ENCODE measurements at places on chromosomes 5 and 9.

- DNase-seq = peak; percentile 19
Measured at GRCh38 chr5:10250806-10251276, 761 bp downstream of the CCT5 start.

GRCh38 chr5:141745390-141745789 lies 63.4 kb upstream of the ARAP3 start:
- DNase-seq = no peak

DNA sequence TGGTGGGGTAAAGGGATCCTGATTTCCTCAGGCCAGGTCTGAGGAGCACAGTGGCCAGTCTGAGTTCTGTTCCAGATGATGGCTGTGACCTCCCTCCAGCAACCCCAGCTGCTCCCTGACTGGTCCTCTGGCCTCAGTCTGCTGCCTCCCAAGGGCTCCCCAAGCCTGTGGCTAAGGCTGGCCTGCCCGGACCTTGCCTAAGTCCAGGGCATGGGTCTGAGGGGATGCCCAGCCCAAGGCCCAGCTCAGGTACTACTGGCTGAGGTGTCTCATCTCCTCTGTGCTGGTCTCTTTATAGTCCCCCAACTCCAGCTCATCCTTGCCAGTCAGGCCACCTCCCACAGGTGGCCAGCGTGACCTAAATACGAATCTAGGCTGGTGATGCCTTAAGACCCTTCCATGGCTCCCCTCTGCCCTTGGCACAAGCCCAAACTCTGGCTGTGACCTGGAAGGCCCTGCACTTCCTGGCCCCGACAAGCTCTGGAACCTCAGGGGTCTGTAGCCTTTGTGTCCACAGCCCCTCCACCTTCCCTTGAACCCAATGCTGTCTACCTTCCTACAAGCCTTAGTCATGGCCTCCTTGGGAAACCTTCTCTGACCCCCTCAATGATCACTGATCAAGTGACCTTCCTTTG lies 9.8 kb downstream of the KIF12 start:
- no peak for DNase-seq

DNA sequence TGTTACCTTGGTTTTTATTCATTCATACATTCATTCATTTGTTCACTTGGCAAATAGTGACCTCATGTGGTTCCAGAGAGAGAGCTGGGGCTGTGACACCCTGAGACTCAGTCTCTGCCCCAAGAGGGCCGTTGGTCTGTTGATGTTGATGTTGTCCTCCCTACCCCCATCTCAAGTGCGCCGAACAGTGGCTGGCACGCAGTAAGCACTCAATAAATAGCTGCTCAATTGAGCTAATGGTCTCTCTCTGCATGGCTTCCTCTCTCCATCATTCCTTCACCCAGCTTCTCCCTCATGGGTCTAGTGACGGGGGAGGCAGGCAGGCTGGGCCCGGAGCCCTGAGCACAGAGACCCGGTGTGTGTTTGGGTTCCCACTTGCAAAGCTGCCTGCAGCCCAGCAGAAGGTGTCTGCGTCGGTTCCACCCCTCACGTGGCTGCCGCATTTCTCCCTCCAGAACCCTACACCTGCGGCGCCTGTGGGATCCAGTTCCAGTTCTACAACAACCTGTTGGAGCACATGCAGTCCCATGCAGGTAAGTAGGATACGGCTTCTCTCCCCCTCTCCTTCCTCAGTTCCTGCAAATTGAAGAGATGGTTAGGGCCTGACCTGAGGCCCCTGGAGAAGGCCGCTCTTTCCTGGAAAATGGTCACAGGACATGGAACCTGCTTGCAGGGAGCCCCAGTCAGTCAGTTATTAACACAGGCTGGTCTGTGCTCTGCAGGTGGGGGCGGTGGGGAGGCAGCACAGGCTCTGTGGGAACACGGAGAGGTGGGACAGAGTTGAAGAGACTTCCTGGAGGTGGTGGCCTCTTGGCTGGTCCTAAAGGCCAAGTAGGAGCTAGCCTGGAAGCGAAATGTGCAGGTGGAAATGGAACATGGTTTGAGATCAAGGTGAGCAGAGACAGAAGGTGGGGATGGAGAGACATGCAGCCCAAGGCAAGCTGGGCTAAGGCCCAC lies 42.0 kb downstream of the AMBP start:
- no peak for DNase-seq

DNA sequence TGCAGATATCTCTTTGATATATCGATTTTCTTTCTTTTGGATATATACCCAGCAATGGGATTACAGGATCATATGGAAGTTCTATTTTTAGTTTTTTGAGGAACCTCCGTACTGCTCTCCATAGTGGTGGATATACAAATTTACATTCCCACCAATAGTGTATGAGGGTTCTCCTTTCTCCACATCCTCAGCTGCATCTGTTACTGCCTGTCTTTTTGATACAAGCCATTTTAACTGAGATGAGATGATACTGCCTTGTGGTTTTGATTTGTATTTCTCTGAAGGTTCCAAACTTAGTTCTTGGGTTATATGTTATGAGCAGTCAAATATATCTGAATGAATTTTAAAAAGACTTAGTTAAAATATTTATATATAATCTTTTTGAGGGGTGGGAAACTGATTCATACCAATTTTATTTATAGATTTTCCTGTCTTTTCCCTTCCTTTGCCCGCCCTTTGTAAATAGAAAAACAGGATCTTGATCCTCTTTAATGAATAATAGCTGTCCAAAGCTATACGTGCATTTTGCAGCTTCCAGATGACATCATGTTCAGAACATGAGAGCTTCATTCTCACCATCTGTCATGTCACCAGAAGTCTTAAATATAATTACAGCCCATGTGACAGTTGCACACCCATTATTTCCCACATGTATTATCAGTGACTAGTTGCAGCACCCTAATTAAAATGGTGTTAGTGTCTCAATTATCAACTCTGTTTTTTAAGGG lies 6.2 kb upstream of the ARHGEF28 start:
- DNase-seq = no peak

DNA sequence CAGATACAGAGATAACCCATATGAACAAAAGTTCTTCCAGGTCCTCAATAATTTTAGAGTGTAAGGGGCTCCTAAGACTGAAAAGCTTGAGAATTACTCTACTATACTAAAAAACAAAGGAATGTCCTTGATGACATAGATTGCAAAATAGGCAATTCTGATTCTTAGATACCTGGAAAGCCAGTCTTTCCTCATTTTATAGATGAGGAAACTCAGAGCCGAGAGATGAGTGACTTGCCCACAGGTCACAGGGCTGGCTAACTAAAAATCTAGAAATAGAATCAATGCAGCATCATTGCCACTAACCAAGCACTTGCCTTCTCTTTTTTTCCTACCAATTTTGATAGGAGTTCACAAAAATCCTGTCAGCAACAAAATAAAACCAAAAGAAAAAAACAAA lies 101.2 kb downstream of the EPB41L4A start:
- DNase-seq = no peak

DNA sequence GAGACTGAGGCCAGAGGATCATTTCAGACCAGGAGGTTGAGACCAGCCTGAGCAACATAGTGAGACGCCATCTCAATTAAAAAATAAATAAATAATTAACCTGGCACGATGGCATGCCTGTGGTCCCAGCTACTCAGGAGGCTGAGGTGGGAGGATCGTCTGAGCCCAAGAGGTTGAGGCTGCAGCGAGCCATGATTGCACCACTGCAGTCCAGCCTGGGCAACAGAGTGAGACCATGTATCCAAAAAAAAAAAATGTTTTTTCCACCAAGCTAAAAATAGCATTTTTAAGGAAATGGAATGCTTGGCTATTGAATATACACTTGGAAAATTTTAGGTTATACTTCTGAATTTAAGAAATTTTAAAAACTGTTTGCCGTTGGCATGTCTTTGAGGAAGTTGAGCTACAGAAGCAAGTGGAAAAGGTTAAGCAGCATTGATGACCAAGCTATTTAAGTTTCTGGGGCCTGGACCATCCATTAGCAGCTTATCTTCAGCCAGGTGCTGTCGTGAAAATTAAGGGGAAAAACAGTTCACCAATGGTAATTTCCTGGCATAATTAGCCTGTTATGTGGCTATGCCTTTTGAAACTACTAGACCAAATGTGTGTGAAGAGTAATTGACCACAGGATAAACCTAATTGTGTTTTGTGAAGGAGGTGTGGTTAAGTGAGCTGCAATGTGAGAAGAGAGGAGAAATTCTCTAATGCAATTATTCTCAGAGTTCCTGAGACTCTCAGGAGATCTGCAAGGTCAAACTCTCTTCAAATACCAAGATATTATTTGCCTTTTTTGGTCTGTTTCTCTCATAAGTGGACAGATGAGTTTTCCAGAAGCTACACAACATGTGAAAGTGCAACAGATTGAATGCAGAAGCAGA lies 21.0 kb downstream of the F2R start:
- DNase-seq = no peak

DNA sequence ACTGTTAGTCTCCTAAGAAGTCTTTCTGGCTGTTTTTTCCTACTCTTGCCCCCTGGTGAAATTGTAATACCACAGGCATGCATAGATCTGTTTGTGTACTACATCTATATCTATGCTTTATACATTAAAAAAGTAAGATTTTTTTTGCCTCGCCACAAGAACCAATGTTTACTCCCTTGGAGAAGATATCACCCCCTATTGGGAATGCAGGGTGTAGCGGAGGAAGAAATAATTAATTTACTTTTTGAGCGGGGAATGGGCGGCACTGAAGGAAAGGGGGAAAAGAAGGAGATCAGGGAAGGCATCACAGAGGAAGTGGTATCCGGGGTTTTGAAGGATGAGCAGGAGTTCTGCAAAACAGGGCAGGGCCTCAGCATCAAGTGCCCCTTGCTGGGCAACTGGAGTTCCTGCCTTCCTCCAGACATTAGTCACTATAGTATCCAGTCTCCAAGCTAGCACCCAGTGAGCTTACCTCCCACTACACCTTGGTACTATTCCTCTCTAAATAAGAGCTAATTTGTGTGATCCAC lies 134.9 kb downstream of the GABBR2 start:
- no peak for DNase-seq

- DNase-seq = no peak
Measured at GRCh38 chr9:123089040-123089439, 55.6 kb downstream of the GPR21 start.

DNA sequence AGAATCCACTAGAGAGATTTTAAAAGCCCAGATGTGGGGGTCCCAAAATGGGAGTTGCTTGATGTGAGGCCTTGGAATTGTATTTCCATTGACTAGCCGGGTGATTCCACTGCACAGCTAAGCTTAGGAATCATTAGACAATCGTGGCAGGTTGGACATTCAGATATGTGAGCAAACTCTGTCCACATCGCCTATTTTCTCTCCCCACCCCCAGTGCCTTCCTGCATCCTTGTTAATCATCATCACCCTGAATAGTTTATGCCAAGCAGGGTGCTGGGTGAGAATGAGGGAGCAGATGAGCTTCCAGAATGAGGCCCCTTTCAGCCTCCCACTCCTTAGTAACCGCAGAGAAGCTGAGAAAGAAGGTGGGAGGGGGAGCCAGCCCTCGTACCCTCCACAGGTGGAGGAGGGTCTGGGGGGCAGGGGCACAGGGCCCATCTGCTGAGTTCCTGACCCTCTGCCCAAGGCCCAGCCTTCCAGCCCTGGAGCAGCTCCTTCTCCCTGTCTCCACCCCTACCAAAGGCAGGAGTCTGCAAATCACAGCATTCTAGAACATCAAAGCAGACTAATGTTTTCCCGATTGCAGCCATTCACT lies 7.7 kb upstream of the TCOF1 start:
- DNase-seq = no peak

DNA sequence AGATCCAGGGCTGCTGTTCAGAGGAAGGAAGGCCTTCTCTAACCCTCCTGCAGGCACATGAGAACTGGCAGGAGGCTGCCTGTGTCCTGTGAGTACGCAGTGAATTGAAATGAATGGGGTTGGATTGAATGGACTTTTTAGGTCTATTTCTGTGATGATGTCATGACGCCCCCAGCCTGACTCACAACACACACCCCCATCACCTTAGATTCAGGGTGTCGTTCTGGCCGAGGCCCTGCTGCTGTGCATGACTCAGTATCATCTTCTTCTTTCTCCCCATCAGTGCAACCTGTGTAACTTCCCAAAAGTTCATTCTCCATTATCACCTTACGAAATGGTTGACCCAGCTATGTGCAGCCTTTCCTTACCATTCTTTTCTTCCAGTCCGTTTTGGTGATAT lies 5.4 kb downstream of the PCAT7 start:
- DNase-seq = no peak

- no peak for DNase-seq
Measured at GRCh38 chr5:120229036-120229435, 235.1 kb upstream of the PRR16 start.

- DNase-seq = no peak
Measured at GRCh38 chr5:101728933-101729332, 567.2 kb downstream of the SLCO4C1 start.

GRCh38 chr5:136192526-136193321 lies at the start of gene SMIM32:
TSS of gene SMIM32 (minus strand) at chr5:136193162. CDS start at chr5:136192524, 638 bp downstream.
- peak; percentile 6 for DNase-seq

DNA sequence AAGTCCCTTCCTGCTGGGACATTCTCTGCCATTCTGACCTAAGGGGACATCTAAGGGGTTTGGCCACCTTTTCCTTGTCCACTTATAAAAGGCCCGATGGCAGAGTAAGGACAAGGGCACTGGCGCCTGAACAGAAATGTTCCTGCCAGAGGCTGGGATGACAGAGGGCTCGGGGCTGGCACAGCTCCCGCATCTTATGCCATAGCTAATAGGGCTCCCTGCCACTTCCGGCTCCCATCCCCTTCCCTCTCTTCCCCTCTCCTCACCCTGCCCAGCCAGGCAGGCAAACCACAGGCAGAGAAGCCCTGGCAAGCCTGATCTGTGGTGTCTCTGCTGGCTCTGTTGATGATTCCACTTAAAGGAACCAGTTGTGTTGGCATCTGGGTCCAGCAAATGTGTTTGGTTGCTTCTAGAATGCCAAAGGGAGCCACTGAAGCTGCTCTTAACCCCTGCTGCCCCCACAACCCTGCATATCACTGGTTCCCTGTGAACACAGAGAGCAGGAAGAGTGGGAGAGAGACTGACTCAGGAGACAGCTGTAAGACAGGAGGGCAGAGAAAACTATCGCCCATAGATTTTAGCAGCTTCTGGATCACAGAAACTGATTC lies 18.4 kb upstream of the ADRA1B start:
- peak; percentile 43 for DNase-seq

GRCh38 chr9:136928591-136928990 lies 15.9 kb downstream of the FBXW5 start:
- DNase-seq = no peak

GRCh38 chr5:172420235-172420939 lies 33.9 kb downstream of the SH3PXD2B start:
- DNase-seq = peak; percentile 99

DNA sequence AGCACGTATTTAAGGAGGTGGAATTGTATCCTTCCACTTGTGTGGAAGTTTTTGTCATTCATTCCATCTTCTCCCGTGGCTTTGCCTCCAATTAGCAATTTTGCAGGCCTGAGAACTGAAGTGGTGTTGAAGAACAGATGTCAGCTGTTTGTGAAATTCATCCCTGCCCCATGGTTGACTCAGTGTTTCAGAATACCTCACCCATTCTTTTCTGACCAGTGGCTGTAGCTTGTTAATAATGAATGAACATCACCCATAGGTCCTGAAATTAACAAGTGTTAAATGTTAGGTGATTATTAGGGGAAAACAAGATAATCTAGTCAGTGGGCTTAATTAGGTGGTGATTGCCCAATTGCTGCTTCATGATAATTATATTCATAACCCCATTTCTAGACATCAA lies 11.7 kb downstream of the ZNF462 start:
- peak; percentile 53 for DNase-seq

GRCh38 chr5:107389775-107390148 lies 281.0 kb downstream of the EFNA5 start:
- no peak for DNase-seq

GRCh38 chr5:94367900-94368299 lies 250.5 kb downstream of the KIAA0825 start:
- no peak for DNase-seq

All from AG10803 (cell line).